ENCODE measurements at places on chromosomes 12 and 14.

- no peak for DNase-seq
These were observed 19.0 kb downstream of the KLRB1 start for GRCh38 chr12:9588749-9589148.

GRCh38 chr12:43291516-43291915 is 260.5 kb downstream of the ADAMTS20 start:
- DNase-seq: no peak

- no peak for DNase-seq
These were observed 96.5 kb downstream of the BCAT1 start for GRCh38 chr12:24852420-24852819.

DNA sequence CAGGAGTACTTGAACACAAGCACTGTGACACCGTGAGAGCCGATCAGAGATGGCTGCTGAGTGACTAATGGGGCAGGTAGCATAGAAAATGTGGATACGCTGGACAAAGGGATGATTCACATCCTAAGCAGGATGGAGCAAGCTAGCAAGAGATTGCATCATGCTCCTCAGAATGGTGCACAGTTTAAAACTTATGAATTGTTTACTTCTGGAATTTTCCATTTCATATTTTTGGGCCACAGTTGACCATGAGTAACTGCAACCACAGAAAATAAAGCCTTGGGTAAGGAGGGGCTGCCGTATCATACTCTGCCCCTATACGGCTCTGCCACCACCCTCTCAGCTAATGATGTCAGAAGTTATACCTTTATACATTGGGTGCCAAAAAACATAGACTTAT is 23.3 kb upstream of the MARK3 start:
- no peak for DNase-seq

DNA sequence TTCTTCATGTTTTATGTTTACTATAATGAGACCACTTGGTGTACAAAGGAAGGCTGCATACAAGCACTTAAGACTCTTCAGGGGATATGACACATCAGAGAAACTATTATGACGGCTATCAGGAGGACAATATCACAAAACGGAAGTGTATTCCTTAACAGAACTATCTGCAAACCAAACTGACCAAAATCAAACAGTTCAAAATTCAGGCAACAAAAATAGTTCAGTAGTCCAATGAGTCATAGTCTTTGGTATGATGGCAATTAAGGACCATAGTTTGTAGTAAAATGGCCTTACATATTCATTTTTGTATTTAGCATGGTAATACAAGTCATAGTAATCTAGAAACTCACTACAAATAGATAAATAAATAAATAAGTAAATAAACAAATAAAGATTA is 1638.7 kb upstream of the SEL1L start:
- no peak for DNase-seq

DNA sequence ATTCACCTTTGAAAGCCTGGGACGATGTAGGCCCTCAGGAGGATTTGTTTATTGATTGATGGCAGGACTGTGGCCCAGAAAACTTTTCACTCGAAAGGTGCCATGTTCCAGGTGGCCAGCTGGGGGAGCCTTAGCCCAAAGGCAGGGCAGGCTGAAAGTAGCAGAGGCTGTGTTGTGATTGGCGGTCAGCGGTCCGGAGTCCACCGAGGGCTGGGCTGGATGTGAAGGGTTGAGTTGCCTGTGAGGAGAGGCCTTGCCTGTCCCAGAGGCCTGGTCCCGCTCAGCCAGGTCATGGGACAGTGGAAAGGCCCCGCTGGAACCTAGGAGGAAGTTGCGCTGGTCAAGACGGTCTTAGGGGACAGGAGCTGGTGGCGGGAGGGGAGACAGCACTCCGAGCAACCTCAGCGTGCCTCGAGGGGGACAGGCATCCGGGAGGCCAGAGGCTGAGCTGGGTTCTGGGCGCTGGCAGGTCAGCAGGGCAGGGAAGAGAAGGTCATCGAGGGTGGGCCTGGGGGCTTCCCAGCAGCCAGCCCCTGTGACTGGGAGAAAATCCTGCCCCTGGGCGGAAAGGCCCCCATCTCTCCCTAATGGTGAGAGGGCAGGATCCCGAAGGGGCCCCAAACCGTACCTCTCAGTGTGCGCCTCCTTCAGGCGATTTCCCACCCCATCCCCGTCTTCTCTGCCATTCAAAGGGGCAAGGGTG is 26.3 kb downstream of the CMA1 start:
- DNase-seq: peak; percentile 45

DNA sequence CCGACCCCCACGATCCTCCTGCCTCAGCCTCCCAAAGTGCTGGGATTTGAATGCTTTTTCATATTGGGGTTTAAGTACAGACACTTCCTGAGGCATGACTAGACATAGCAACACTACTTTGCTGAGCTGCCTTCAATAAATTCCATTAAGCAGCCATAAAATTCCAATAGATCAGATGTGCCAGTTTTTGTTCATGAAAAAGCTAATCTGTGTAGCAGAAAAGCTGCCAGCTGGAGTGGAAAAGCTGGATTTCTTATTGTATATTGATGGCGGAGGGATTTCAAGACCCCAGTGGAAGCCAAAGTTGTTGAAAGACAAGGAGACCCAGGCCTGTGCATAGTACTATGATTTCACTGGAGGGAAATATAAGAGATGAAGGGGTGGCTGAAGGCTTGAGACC is 209.0 kb upstream of the NUDT4 start:
- DNase-seq: no peak

DNA sequence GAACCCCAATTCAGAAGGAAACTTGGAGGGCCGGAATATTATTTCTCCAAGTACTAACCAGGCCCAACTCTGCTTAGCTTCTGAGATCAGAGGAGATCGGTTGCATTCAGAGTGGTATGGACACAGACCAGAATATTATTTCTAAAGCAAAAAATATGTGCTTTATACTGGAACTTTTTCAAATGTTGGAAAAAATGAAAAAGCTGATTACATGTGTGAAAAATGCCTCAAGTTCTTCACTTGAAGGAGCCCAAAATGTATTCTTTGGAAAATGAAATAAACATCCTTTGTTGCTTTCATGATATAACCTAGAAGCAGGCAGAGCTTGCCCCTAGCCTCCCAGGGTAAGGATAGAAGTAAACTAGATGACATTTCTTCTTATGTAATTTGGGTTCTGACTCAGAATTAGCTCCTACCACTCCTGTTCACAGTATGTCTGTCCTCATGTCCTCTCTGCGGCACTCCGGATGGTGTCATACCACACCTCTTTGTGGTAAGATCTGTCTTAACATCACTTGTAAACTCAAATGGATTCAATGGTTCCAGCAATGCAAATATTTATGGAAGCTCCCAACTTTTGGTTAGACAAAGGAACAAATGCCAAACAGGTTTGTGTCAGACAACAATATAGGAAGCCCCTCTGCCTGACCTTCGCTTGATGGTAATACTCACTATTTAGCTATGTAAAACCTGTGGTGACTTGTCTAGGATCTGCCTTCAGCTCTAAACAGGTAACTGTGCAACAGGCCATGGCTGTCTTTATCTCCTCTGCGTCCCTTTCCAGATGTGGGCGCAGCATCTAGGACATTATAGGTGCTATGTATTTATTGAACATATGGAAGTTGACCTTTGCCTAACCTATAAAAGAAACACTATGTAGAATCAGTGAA is 178.5 kb downstream of the SSPN start:
- DNase-seq: no peak

- DNase-seq: no peak
These were observed 165.6 kb downstream of the PRKCH start for GRCh38 chr14:61486930-61487495.

DNA sequence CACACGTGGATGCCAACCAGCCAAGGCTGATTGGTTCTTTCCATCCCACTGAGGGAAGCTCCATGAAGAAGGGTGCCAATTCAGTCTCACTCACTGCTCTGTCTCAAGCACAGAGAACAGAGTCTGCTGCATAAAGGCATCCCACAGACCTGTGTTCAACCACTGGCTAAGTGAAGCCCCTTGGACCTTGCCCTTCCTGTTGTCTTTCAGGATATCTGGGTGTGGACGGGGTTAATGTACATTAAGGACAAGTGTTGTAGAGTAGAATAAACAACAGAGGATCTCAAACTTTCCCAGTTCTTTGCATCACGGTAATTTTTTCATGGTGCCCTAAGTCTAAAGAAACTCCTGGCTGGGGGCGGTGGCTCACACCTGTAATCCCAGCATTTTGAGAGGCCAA is 33.1 kb upstream of the GPATCH2L start:
- DNase-seq: no peak

DNA sequence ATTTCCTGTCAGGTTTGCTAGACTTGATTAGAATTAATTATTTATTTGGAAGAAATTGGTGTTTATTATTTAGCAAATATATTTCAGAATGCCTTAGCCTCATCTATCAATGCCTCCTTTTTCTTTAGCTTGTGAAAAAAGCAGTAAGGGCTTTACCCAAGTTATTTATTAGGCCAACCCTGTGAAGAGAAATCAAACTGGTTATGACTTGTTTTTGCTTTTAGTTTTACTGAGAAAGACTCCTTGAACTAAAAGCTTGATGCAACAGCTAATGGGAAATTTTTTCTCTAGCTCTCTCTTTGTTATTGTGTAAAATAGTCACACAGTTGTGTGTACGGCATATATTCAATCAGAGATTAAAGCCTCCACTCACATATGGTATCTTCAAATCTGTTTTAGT is 306.8 kb downstream of the DIO2 start:
- DNase-seq: no peak

GRCh38 chr14:50985124-50985858 is 41.0 kb upstream of the PYGL start:
- no peak for DNase-seq

DNA sequence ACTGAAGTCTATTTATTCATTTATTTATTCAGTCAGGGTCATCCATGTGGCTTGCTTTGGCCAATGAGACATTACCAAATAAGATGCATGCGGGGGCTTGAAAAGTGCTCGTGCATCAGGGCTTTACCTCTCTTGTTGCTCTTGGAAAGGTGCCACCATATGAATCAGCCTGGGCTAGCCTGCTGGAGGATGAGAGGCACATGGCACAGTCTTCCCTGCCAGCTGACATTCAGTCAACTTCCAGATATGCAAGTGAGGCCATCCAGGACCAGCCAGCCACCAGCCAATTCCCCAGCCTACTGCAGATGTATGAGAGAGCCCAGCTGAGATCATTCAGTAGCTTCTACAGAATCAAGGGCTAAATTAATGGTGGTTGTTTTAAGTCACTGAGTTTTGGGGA is 105.2 kb upstream of the RPH3A start:
- no peak for DNase-seq

GRCh38 chr14:54761835-54762234 is 140.8 kb downstream of the GCH1 start:
- DNase-seq: no peak

DNA sequence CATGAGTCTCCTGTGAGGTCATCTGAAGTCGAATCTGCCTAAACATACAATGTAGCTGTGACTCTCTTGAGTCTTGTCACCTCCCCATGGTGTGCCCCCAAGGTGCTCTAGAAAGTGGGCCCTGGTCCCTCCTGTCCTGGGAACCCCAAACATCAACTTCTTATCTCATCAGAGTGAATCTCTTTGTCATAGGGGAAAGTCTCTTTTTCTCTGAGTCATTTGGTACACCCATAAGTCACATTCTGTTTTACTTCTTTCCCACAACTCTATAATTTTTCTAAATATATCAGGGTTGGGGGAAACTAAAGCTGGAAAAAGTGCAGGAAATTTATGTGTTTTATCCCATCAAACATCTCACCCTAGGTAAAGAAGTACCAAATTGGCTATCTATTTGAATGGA is 12.9 kb downstream of the SDR9C7 start:
- no peak for DNase-seq

DNA sequence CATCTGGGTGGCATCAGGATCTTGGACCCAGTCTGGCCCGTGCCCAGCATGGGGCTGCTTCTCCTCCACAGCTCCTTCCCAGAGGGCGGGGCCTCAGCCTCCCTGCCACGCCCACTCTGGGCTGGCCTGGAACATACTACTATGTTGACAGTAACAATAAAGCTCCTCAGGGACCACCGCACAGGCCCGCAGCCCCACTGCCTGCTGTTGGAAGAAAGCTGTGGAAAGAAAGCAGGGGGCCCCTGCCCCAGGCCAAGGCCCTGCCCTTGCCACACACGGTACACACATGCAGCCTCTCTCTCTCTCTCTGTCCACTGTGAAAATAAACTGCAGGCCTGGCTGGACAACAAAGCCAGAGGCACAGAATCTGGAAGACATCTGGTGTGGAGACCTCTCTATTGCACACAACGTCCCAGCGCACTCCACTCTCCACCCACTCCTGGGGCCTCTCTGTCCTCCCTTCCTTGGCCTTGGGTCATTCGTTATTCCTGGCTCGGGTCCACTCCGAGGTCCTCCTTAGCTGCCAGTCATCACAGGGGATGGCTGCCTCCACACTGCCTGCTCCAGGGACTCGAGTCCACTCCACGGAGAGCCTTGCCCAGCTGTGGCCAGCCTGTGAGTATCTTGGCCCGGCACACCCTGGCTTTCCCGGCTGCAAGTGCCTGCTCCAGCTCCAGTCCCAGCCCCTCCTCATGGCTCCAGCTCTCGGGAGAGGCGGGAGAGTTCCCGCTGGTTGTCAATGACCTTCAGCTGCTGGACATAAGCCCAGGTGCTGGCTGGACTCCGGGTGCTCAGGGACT is 11.8 kb upstream of the ENDOU start:
- DNase-seq: no peak
